ENCODE measurements at places on chromosomes 12 and 14.

- DNase-seq, result no peak
These were observed 24.9 kb downstream of the FCF1 start for GRCh38 chr14:74737753-74738325.

DNA sequence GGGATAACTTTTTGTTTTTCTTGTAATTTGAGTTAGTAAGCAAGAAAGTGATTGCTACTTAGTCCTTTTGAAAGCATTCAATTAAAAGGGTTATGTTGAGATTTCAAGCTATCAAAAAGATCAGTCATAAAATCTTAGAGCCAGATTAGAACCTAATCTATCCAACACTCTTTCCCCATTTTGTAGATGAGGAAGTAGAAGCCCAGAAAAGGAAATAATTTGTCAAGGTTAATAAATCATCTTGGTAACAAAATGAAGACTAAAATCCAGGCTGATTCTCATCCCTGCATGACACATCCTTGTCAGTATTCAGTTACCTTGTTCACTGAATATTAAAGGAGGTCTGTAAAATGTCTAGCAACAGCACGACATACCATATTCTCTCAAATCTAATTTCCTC lies 26.5 kb downstream of the PPP1R13B start:
- no peak for DNase-seq

DNA sequence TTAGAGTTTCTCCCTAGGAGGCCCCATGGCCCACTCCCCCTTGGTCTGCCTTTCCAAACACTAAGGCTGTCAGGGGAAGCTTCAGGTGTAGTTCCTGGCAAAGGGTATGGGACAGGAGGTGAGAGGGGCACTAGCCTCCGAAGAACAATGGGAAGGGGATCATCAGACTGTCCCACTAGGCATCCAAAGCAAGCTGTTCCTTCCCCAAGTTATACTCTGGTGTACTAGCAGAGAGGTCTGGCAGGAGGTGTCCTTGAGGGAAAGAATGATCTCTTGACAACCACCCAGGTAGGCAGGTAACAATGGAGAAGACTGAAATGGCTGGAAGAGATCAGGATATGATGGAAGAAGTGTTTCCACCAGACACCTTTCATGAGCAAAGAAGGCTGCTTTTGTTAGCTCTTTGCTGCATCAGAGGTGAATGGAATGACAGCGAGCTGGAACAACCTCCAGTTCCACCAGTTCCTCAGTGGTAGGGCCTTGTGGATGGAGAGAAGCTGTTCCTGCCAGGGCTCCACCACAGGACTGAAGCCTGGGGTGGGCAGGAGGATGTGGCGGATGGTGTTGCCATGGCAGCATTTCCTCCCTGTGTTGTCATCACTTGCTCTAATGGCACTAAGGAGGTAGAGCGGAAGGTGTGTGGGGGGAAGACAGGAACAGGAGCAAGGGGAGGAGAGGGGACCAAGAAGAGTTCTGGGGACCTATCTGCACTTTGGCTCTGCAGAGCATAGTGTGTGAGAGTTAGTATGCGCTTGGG lies 2.3 kb upstream of the AGAP2 start:
- peak; percentile 90 for DNase-seq

DNA sequence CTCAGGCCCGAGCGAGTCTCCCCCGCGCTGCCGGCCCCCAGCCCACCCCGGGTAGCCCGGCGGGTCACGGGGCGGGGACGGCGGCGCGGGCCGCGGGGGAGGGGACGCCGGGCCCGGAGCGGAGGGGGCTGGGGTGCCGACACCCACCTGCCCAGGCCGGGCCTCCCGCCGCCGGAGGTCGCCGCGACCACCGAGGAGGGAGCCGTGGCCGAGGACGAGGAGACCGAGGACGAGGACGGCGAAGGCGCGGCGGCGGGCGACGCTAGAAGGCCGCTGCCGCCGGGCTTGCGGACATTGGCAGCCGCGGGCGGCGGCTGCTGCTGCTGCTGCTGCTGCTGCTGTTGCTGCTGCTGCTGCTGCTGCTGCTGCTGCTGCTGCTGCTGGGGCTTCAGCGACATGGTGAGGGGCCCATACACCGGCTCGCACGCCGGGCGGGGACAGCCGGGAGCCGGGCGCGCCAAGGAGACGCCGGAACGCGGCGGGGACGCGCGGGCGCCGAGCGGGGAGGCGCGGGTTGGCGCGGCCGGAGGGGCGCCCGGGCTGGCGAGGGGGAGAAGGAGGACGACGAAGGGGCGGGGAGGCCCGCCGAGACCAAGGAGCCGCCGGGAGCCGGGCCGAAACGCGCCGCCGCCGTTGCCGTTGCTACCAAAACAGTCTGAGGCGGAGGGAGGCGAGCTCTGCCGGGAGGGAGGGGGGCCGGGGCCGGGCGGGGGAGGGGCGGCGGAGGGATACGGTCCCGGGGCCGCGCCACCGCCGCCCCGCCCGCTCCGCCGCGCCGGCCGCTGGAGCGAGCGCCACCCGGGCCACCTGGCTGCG lies at the start of gene ATXN2:
Gene ATXN2 (minus strand): TSS at position 679 of the 816 bp plus-strand sequence. CDS start 281 bp downstream, at position 398.
- DNase-seq, result peak; percentile 74

All from CD8-positive, alpha-beta T cell (primary cell).